ENCODE measurements at places on chromosomes 11 and 22.

- DNase-seq, result no peak
These were observed 492 bp downstream of the JHY start for GRCh38 chr11:122882857-122883645.

DNA sequence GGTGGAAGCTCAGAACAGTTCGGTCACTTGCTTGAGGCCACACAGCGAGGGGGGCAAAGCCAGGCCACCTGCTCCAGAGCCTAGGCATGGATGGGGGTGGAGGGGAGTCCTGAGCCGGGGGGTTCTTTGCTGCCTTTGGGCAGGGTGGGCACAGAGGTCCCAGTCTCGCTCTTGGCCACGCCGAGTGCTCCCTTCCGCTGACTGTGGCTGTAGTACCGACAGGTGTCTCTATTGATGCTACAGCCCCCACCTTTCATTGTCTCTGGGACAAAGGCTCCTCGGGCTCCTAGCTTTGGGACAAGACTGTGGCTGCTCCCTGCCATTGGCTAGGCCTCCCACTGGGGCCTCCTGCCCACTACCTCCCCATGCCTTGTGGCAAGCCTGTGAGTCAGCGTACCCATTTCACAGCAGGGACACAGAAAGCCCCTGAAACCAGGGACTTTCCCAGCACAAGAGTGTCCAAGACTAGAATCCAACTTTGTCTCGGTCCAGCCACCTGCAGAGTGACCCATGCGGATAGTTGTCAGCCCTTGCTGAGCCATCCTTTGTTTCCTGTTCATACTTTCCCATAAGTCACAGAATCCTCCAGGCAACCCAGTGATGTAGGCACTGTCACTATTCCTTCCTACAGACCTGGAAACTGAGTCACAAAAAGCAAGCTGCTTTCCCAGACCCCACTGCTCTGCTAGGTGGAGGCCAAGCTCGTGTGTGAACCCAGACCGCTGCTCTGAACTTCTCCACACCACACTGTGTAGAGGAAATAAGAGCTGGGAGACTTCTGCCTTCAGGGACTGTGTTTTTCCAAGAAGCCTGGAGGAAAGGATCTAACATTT lies 17.2 kb downstream of the MYEOV start:
- DNase-seq, result no peak

DNA sequence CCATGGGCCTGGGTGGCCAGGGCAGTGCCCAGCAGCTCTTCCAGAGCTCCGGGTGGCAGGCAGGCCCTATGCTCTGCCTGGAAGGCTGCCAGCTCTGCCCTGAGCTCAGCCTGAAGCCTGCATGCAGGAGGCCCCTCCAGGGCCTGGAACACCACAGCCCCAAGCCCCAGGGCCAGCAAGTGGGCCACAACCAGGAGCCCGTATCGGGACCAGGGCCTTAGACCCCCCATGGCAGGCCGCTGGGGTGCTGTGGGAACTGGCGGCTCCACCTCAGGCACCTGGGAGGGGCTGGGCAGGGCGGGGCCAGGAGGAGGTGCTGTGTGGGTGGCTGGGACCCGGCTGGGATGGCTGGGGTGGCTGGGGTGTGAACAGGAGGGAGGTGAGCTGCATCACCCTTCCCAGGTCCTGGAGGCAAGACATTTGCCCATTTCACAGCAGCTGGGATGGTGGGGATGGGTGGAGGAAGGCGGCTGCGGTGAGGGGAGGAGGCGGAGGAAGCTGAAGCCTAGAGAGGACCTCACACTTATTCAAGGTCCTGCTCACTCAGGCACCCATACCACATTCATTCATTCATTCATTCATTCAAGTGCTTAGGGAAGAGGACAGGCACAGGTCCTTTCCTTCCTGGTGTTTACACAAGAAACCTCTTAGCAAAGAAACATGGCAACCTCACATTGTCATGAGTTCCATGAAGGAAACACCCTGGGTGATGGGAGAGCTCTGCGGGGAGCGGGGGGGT lies at the start of gene KCNK7:
TSS of gene KCNK7 (minus strand) at position 258 of the 739 bp plus-strand sequence. CDS start at position 230, 28 bp downstream.
- DNase-seq, result no peak

DNA sequence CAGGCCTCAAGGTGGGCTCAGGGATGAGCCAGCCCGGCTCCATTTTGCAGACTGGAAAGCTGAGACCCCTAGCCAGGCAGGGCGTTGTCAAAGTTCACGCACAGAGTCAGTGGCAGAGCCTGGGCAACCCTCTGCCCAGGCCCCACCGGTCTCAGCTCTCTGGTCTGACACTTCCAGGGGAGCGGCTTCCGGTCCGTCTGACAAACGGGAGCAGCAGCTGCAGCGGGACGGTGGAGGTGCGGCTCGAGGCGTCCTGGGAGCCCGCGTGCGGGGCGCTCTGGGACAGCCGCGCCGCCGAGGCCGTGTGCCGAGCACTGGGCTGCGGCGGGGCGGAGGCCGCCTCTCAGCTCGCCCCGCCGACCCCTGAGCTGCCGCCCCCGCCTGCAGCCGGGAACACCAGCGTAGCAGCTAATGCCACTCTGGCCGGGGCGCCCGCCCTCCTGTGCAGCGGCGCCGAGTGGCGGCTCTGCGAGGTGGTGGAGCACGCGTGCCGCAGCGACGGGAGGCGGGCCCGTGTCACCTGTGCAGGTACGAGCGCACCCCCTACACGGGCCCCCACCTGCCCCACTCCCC lies 36.0 kb downstream of the CD6 start:
- DNase-seq, result no peak

DNA sequence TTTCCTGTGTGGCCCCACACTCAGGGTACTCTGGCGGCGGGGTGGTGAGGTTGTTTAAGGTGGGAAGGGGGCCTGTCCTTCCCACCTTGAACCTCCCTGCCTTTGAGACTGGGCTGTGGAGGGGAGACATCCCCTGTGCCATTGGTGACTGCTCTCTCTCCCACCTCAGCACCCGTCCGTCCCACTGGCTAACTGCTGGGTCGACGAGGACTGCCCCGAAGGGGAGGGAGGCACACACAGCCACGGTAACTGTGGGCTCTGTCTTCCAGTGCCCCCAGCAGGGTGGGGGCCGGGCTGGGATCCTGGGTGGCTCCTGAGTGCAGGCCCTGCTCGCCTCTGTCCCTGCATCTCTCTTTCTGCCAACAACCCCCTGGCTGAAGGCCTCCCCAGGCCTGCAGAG lies 7.5 kb downstream of the P2RX6 start:
- DNase-seq, result no peak

GRCh38 chr11:125562430-125562829 lies 6.8 kb upstream of the EI24 start:
- DNase-seq, result no peak

GRCh38 chr11:45538363-45538762 lies 127.1 kb downstream of the CHST1 start:
- no peak for DNase-seq

- DNase-seq, result no peak
These were observed 8.1 kb upstream of the GDPD4 start for GRCh38 chr11:77309401-77310085.

DNA sequence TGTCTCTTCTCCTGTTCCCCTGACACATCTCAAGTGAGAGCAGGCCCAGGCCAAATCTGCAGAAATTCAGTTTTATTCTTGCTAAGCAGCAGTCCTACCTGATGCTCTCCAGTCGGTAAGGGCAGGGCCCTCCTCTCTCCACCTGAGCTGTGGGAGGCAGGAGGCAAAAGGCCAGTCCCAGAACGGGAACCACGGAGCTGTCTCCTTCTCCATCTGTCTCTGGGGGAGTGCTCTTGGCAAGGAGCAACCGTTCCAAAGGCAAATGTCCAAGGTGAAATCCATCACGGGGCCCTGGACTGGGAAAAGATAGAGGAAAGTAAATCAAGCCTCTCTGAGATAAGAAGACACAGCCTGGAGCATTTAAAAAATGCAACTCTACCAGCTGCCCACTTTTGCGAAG lies 65.2 kb upstream of the CDON start:
- no peak for DNase-seq

DNA sequence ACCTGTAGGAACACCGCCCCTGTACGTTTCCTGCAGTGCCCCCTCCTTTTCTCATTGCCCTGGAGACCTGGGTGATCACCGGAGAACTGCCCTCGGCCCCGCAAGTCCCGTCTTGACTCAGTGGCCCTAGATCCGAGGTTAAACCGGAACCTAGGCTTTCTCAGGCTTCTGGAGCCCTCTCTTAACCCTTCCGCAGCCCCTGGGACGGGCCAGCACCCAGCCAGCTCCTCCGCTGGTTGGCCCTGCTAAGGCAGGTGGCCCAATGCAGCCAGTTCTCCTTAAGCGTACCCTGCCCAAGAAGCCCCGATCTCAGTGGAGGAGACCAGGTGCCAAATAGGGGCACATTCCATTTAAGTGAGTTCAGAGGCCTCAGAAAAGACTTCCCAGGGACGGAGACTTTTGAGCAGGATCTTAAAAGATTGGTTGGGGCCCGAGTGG lies 776 bp downstream of the NLRX1 start:
- DNase-seq, result no peak

GRCh38 chr22:44777364-44777755 lies 25.0 kb downstream of the ARHGAP8 start:
- DNase-seq, result no peak

GRCh38 chr11:121336279-121336937 lies 43.8 kb downstream of the SC5D start:
- DNase-seq, result no peak

DNA sequence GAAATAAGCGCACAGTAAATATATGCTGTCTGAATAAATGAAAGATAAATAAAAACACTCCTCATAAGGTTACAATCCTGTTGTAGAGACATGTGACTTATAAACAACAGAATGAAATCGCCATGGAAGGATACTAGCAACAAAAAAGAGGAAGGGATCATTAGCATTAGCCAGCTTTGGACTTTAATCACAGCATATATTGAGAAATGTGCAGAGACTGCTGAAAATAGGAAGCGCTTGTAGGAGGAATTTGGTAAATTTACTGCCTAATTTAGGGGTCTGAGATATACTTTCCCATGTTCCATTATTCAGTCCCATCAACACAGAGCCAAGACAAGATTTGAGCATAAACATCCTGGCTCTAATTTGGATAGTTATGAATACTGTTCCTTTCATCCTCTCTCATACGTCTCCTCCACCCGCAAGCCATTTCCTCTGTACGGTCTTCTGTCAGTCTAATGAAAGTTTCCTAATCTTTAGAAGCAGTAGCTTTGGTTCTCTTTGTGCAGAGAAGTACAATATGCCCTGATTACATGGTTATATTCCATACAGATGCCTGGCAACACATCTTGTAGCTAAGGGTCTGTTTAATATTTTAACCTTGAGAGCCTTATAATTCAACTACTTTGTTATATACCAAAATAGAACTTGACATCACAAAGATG lies 37.1 kb upstream of the AKIP1 start:
- no peak for DNase-seq

DNA sequence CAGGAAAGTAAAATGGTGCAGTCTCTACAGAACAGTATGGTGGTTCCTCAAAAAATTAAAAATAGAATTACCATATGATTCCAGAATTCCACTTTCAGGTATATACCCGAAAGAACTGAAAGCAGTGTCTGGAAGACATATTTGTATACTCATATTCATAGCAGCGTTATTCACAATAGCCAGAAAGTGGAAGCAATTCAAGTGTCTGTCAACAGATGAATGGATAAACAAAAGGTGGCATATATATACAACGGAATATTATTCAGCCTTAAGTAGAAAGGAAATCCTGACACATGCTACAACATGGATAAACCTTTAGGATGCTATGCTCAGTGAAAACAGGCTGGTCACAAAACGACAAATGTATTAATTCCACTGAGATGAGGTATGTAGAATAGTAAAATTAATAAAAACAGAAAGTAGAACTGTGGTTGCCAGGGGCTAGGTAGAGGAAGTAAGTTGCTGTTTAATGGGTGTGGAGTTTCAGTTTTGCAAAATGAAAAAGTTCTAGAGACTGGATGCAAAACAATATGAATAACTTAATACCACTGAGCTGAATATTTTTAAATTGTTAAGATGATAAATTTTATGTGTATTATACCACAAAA lies 14.5 kb downstream of the SAA1 start:
- DNase-seq, result no peak

DNA sequence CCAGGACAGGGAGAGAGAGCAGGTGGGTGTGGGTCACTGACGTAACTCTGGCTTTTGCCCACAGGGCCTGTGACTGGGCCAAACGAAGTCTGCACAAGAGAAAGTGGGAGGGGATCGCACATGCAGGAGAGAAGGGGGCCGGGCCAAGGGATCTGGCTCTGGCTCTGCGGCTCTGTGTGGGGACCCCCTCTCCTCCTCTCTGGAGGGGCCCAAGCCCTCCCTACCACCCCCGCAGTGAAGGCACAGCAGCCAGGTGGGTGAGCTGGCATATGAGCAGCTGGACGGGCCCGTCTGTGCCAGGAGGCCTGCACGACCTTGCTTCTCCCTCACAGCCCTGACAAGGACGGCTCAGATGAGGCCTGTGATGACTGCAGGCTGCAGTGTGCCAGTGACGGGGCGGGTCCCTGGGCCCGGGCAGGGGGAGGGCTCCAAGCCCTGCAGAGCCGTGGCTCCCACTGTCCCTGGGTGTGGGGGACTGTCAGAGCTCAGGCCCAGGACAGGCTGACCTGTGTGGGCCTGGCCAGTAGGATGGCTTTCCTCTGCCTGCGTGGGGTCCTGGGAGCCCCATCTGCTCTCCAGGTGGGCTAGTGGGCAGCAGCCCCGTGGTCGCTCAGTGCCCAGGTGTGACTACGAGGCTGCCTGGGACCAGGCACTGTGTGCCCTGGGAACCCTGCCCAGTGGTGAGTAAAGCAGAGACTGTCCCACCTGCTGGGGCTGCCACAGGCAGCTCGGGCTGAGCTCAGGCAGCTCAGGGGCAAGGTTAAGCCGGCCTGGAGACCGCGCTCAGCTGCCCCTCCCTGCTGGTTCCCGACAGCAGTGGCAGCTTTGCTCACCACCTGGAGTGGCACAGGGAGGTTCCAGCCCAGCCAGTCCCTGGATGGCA lies 22.2 kb downstream of the MRGPRG start:
- no peak for DNase-seq

DNA sequence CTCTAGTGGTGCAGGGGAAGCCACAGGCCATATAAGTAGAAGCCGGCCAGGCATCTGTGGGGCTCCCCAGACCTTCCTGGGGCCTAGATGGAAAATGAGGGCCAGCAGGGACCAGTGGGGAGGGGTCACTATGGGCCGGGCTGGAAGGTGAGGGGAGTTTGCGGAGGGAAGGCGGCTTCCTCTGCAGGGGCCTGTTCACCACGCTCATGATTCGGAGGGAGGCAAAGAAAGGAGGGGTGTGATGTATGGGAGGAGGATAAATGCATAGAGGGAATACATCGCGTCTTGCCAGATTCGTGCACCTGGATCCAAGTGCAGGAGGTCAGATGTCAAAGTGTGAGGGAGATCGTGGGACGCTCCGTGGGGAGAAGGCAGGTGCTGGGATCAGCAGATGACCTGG lies 6.9 kb downstream of the SLC16A8 start:
- DNase-seq, result no peak

DNA sequence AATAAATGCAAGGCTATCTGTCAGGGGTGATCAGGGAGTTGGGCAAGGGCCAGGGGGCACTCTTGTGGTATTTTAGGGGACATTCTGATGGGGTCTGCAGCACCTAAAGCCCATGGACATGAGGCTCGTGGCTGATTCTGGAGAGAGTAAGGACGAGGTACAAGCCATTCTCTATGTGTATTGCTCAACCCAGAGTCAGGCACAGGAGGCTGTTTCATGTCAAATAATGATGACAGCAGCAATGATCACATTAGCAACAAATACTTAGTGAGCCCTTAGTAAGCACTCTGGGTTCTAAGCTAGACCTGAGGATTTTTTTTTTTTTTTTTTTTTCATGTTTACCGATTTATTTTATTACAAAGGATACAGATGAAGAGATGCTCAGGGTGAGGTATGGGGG lies 83.5 kb upstream of the THY1 start:
- DNase-seq, result no peak

GRCh38 chr22:50081426-50082196 lies 3.6 kb downstream of the MLC1 start:
- DNase-seq, result no peak
